ENCODE measurements at places on chromosomes 7 and 10.
A peak's percentile ranks its signal among the peaks of the same experiment; 100 is the strongest.

GRCh38 chr7:22611758-22612079, 111.7 kb upstream of the STEAP1B start:
- no peak for DNase-seq

- peak; percentile 61 for DNase-seq
Measured at GRCh38 chr10:126041804-126042231, 145.5 kb downstream of the FANK1 start.

DNA sequence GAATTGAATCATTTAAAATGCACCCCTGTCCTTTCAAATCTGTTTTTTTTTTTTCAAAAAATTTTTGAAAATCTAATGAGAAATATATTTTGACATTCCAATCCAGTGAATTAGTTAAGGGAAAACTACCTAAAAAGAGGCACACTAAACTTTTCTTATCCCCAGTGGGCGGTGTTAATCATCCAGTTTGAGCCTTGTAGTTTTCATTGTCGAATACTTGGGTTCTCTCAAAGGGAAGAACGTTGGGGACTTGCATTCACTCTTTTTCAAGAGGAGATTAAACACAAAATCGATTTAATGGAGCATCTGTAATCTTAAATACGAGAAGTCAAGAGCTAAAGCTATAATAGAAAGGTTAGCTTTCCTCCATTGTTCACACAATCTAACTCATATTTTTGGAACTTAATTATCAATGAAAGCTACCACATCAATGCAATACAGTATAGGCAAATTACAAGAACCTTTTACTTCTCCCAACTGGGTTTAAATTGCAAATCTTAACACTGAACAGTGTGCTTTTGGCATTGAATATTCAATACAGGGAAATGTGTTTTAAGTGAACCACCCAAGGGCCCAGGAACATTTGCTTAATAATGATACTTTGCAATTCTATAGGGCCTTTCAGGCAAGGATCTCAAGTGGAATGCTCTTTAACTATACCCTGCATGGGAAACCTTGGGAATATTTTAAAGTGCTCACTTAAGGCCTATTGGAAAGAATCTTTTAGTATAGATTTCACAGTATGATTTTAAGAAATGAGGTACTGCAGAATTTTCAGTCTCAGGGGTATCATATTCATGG, 13.1 kb upstream of the SP8 start:
- DNase-seq: no peak

DNA sequence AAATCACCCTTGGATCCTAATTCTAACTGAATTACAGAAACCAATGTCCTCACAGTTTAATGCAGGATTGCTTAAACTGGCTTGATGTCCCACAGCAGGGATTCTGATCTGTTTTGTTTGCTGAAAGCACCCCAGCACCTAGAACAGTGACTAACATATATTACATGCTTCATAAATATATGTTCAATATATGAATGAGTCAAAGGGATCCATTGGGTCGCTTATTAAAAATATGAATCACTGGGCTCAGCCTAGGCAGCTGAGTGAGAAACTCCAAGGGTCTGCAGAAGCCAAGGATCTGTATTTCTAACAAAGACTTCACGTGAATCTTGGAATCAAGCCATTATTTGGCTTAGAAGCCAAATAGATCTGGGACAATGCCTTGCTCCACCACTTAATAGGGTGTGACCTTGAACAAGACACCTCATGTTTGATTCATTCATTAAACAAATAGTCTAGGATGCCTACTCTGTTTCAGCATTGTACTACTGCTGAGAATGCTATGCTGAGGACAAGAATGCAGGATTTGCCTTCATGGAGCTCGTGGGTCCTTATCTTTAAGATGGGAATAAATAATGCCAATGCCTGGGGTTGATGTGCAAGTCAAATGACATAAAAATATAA, 103.4 kb upstream of the DLX6 start:
- DNase-seq: no peak

- DNase-seq: no peak
Measured at GRCh38 chr7:68088879-68089278, 1092.2 kb downstream of the TYW1 start.

- no peak for DNase-seq
Measured at GRCh38 chr7:128934361-128935341, 3.1 kb upstream of the IRF5 start.

DNA sequence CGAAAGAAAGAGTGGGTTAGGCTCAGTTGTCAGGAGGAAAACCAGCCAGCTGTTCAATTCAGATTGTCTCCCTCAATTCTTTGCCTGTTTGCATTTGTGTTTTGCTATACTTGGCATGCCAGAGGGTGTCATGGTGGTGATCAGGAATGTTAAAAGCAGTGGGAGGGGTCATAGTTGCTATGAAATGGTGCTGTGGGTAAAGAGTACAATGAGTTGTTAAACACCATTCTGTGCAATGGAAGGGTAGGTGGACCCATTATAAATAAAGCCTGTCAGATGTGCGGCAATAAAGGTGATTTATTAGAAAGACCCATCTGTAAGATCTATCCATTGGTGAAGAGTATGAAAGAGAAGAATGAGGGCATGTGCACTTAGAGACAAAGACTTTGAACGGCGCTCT, 82.2 kb downstream of the MRPL32 start:
- no peak for DNase-seq

DNA sequence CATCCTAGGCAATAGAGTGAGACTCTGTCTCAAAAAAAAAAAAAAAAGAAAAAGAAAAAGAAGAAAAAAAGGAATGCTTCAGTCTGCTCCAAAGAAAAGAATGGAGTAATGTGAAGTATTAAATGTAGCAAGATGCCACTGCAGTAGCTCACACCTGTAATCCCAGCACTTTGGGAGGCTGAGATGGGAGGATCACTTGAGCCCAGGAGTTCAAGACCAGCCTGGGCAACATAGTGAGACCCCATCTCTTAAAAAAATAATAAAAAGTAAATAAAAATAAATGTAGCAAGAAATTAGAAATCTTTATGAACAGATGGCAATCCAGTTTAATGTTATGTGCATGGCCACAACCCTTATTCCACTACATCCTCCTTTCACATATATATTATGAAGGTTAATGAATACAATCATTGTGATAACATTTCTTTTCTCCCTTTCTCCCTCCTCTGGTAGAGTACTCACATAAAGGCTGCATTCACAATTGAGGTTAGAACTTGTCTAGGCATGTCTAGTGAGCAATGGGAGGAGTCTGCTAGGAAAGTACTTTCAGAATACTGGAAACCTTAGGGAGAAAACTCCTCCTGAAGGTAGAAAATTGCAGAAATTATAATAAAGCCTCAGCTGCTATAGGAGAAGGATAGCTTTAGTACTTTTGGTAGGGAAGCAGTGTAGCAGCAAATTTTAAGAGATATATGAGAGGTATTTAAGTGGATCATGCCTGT, 20.4 kb downstream of the KLLN start:
- DNase-seq: no peak

DNA sequence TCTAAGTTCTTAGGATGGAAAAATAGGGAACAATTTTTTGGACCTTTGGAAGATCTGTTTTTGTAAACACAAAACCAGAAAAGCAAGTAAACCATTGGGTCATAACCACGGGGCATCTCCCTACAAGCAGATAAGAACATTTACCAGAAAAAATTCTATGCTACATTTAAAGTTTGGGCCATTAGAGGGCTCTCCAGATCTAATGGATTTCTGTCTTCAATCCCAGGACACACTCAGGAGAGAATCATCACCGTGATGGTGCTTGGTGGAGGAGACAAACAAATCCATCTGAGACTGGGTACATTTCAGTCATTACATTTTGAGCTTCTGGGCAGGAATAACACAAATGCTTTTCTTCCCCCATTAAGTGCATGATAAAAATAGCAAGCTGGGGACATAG, 178.4 kb upstream of the TARP start:
- no peak for DNase-seq

DNA sequence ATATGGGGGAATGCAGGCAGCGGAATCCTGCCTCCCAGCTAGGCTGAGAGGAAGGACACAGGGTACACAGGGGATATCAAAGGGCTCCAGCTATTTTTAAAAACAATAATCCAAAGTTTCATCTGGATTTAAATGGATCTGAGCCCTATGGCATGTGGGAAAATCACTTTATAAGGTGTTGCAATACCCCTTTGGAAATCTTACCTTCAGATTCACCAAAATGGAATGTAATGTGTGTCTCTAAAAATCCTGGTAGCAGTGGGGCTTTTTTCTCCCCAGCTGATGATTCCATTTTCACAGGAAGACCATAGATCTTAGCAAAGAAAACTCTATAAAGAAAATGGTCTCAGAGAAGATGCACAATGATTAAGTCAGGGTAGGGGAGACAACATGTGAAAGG, 722.2 kb downstream of the PARD3 start:
- DNase-seq: no peak

DNA sequence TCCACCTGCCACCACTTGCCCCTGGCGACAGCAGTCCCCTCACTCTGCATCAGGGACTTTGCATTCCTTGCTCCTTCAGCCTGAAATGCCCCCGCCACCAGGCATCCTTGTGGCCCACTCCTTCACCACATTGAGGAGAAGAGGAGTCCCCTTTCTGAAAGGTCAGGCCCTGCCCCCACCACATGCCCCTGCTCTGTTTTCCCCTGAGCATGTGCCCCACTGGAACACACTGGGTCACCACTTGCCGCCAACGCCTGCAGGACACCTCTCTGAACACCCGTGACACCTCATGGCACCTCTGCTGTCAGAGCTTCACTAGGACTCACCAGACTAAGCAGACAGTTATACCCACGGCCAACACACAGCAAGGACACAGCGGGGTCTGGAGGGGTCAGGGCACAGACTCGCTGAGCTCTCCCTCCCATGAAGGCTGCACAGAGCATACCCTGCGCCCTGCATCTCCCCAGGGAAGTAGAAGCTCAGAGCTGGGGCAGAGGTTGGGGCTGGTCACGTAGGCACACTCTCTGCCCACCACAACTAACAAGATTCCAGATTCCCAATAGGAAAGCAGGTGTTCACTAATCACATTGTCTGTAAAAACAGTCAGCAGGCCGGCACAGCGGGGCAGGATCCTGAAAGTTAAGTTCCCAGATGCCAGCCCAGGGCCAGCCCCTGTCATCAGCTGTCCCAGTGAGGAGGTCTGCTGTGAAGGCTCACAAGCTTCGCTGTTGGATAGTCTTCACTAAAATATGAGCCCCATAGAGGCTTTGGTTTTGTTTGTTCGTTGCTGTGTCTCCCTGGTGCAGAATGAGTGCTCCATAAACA, 5.8 kb upstream of the AOC1 start:
- DNase-seq: no peak

GRCh38 chr10:133087679-133088178, at the start of gene ADGRA1:
Gene ADGRA1, plus strand, starts transcription at chr10:133087924. Its CDS starts 986 bp downstream, at chr10:133088910.
- DNase-seq: no peak

GRCh38 chr10:71221586-71222202, 9.3 kb downstream of the UNC5B start:
- DNase-seq: no peak

GRCh38 chr10:89301721-89302445, at the start of gene IFIT2:
Gene IFIT2, plus strand, starts transcription at chr10:89302046. Its CDS starts 78 bp downstream, at chr10:89302124.
- no peak for DNase-seq

DNA sequence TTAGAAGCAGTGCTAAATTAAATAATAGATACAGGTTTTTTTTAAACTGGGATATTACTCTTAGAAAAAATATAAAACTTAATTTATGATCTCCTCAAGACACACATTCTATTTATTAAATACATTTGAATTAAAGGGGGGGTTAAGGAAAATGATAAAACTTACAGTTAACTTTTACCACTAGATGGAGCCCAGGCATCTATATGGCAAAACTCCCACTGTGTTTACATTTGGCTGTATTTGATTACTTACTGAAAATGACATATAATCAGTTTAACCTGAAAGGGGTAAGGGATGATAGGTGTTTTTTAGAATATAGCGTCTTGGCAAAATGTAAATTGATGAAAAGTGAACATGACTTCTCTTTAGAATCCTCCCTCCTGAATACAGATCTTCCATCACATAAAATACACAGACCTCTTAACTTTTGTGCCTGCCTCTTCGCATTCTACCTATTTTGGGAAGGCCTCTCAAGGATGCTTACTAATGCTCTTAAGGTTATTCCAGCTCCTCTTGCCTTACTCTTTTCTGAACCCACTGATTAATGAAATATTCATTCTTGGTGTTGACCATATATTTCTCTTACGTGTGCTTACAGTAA, 235.7 kb downstream of the AGMO start:
- DNase-seq: no peak

GRCh38 chr7:18414885-18415284, 80.7 kb upstream of the HDAC9 start:
- DNase-seq: no peak

- DNase-seq: no peak
Measured at GRCh38 chr7:157011333-157012112, 1.1 kb upstream of the MNX1 start.

DNA sequence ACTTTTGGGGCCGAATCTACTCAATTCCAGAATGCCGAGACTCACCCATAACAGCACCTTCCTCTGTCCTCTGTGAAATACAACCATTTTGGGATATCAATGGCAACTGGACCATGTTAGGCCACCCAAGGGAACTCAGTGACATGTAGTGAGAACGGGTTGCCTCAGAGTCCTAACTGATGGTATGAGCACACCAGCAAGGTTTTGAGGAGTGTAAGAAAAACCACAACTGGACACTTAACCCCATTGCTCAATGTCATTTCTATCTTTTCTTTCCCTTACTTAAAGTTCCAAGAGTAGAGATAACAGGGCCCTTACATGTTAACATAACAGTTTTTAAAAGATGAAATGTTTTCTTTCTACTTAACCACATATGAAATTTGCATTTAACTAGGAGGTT, 67.1 kb downstream of the TNS3 start:
- no peak for DNase-seq

- DNase-seq: no peak
Measured at GRCh38 chr7:116854132-116854531, 8.3 kb upstream of the CAPZA2 start.

GRCh38 chr7:52146871-52147634, 830.4 kb upstream of the COBL start:
- DNase-seq: no peak

- no peak for DNase-seq
Measured at GRCh38 chr7:108314049-108314448, 142.2 kb downstream of the NRCAM start.

DNA sequence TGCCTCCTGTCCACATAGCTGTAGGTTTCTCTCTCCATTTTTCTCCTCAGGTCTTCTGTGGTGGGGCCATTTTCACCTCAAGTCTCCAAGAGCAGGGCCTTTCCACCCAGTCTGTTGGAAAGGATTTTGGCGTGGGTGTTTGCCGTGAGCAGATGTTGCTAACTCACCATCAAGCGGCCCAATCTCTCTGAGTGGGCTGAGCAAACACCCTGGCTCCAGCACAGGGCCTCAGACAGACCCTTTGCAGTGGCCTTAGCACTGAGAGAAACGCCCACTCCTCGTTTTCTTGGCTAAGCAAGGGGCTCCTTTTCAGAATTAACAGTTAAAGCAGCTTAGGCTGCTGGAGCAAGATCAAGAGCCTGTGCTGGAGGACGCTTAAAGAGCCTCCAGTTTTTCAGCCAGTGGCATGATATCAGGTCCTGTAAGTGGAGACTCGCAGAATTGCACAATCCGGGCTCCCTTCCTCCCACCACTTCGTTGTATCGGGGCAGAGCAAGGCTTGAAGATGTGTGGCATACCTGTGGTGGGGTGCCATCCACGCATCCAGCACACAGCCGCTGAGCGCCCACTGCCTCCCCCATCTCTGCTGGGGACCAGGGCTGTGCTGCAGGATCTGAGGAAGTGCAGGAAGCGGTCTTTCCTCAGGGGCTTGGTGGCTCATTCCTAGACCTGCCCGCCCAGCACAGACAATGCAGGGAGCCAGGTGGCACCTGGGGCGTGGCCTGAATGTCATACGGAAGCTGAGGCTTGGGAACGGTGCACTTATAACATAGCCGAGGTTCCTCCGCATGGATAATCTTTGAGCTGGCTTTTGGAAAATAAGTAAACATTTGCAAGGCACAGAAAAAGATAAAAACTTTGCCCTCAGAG, 142.7 kb downstream of the ADARB2 start:
- DNase-seq: no peak

Data from stimulated activated CD4-positive, alpha-beta T cell treated with anti-CD3 and anti-CD28 coated beads, Interleukin-15, amount 100 ng/mL, for 48 hours (primary cell).